Testis (tissue), 5 donors: ENCODE measurements at places on chromosomes 12 and 14.
A peak's percentile ranks its signal among the peaks of the same experiment; 100 is the strongest.

GRCh38 chr12:104656921-104657320 is 200.2 kb downstream of the CHST11 start:
- no peak for DNase-seq

GRCh38 chr12:112151766-112152541 is 26.6 kb downstream of the TRAFD1 start:
- peak; percentile 11 for DNase-seq

- DNase-seq: peak; percentile 78
These were observed 49.9 kb upstream of the LTBP2 start for GRCh38 chr14:74661726-74662450.

- no peak for DNase-seq
These were observed 75.9 kb downstream of the BMP4 start for GRCh38 chr14:53880761-53881160.

- no peak for DNase-seq
These were observed 324 bp downstream of the POLE start for GRCh38 chr12:132686825-132687210.

- DNase-seq: no peak
These were observed 240.7 kb downstream of the APAF1 start for GRCh38 chr12:98885778-98886177.

GRCh38 chr14:55782166-55782565 is 202.2 kb downstream of the KTN1 start:
- DNase-seq: no peak
